Central memory CD4-positive, alpha-beta T cell (primary cell): ENCODE measurements at places on chromosomes 5 and 9.

- DNase-seq = no peak
Observed at GRCh38 chr9:17578911-17579793, at the start of gene SH3GL2. Gene SH3GL2 (plus strand): TSS chr9:17579066.

DNA sequence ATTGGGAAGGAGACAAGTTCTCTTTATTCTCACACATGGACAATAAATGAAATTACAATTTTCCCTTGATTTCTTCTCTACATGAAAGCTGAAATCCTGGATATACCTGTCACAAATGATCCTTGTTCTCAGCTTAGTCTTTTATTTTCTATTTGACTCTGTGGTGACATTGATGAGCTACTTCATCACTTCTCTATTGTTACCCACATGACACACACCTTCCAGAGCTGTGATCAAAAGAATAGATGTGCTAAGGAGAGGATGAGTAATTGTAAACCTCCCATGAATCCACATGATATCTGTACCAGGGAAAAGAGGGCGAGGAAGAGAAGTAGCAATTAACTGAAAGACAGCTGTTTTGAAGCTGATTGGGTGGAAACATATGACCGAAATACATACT lies 102.0 kb downstream of the CAVIN4 start:
- DNase-seq = no peak

DNA sequence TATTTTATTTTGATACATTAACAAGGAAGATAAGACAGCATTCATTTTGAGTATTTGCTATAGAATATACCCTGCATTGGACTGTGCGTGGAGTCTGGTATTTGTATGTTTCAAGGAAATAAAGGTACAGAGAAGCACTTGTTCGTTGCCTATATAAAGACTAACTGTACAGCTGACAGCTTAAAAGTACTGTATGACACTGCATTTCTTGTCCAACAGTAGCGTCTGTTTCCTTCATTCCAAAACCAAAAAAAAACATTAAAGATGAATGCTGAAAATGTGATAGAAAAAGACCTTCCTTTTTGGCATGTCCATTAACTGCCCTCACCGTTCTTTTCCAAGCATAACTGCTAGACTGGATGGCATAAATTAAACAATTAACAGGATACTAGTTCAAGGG lies 15.3 kb downstream of the TNFAIP8 start:
- no peak for DNase-seq

DNA sequence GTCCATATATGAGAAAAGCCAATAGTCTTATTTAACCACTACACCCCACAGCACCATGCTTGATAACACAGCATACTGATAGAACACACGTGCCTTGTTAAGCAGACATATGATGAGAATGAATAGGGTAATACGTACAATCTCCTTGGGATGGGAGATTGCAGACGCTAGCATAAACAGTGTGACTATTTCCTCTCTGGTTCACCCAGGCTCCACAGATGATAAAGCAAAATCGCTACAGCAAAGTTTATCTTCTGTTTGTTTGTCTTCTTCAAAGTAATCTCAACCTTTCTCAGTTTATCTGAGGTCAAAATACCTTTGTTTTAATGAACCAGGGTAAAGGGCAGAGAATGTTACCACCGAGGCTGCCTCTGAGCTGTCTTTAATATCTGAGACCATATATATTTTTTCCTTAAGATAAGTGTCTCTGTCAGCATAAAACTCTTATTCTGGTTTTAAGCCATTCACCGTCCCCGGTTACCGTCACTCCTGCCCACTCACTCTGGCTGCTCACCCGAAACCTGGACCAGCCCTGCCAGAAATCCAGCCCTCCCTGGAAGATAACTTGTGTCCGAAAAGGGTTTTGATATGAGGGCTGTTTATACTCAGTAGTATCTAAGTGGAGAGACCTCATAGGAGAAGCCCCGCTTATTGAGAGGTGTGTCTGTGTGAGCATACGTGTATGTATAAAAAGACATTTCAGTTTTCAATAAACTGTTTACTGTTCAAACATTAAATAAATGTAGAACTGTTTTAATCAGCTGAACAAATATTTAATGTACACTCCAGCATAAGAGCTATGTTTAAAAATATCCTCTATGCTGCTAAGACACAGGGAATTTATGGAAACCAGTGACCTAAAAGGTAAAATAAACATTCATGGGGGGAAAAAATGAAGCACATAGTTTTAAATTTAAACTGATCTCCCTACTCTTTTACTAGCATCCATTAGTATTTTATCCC lies 465.4 kb downstream of the RASEF start:
- no peak for DNase-seq

GRCh38 chr9:89527084-89527483 lies 29.2 kb upstream of the SEMA4D start:
- DNase-seq = no peak

DNA sequence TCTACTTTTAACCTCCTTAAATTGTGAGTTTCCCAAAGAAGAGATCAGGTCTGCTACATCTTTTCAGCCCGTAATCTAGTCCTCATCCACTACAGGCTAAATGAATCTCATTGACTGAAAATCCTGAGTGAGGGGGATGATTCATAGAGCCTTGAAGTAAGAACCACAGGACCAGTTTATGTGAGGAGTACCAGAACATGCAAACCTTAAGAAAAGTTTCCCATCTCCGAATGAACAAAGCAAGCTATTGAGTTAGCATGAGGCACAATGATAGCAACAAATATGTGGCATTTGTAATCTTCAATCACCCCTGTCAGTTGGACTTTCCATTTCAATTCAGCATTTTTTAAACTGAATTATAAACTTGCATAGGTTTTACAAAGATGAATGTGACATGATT lies 197.0 kb downstream of the ALDH1A1 start:
- no peak for DNase-seq

DNA sequence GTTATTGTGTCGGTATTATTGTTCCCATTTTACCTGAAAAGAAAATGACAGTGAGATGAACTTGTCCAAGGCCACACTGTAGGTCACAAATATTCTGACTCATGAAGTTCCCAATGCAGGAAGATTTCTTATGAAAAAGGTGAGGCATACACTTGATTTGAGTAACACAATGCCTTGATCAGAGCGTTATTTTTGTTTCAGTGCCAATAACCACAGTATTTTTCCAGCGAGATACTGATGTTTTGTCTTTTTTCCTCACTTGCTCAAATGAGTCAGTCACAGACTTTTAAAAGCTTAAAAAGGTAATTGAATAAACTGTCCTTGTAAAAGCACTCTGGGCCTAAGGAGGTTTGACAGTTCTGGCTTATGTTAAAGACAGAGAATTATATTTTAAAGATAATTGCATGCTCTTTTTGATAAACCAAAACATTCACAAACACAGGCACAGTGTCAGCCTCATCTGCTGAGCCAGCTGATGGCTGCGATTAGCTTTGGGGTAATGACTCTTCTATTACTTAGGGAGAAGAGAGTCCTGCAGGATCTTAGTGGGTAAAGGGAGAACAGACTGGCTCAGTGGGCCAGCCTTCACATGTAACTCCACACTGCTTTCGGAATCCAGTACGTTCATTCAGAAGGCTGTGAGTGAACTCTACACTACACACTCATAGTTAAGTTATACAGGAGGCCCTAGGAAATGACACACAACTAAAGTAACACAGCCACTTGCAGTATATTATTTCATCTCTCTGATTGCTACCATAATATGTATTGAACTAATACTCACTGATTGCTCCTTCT lies 165.5 kb upstream of the CD180 start:
- no peak for DNase-seq

DNA sequence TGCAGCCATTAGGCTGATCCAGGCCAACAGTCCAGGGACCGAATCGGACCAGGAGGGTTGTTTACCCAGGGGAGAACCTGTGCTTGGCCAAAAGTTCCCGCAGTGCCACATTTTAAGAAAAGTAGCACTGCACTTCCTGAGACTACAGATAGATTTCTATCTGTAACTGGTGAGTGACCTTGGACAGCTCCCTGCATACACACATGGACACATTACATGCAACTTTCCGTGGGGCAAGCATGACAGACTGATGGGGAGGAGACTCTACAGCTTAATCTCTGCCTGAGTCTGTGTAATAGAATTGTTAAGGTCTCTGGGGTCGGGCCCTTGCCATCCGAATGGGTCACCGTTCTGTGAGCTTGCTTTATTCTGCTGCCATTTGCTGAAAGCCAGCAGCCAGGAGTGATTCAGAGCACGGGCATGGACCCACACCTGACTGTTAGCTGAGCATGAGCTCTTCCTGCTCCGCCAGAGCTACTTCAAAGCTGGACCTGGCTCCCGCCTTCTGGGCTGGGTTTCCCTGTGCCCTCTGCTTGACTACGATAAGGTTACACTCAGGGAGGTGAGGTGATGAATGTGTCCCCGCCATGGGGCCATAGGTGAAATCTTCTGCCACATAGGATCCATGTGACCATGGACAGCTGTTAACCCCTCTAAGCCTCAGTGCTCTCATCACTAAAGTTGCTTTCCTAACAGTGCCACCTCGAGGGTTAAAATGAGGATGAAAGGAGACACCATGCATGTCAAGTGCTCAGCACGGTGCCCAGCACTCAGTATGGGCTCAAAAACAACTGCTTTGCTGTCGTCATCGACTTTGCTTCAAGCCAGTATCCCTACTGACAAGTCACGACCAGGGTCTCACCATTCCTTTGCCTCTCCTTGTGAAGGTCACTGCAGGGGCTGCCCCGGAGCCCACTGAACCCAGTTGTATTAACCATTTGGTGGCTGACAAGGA lies 200.0 kb downstream of the MELK start:
- no peak for DNase-seq

GRCh38 chr5:36661456-36662220 lies 55.2 kb downstream of the SLC1A3 start:
- DNase-seq = no peak

DNA sequence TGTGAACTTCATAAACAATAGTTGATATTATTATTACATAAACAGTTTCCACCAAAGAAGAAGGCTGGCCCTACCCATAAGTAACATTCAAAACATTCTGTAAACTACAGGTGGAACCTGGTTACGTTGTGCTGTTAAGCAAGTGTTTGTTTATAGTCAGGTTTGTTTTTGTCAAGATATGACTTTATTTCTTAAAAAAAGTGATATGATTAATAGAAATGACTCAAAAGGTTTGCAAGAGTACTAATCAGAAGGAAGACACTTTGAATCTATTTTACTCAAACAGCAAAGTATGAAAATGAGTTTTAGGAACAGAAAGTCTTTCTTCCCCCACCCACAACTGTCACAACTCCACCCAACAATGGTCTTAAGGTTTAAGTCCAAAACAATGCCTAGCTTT lies 220.8 kb downstream of the PLK2 start:
- DNase-seq = no peak

DNA sequence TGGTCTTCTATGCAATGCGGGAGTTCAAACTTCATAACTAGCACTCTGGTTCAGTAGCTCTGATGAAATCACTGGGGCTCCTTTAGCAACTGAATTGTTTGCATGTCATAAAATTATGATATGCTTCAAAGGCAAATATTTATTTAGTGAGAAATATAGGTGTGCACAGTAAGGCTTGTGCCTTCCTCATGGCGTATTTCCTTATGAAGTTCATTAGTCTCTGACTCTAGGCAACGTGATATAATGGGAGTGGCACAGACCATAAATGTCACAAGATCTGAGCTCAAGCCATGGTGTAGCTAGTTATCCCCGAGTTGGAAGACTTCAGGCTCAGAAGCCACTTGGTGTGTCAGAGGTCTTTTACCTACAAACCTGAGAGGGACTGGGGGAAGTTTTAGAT lies 35.5 kb downstream of the PIP5K1B start:
- no peak for DNase-seq

DNA sequence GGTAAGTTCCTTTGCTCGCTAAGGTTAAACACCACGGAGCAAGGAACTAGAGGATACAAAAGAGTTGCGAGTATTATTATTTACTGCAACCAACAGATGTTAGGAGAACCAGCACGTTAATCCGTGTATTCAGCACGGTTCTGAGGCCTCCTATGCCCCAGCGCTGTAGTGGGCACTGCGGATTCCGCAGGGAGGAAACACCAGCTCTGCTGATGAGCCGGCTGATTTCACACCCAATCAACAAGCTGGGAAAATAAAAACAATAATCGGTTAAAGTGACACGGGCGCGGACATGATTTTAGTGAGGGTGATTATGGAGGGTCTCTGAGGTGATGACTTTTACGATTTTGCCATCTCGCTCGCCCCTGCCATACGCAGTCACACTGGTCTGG lies 702 bp upstream of the PRELID2 start:
- no peak for DNase-seq

DNA sequence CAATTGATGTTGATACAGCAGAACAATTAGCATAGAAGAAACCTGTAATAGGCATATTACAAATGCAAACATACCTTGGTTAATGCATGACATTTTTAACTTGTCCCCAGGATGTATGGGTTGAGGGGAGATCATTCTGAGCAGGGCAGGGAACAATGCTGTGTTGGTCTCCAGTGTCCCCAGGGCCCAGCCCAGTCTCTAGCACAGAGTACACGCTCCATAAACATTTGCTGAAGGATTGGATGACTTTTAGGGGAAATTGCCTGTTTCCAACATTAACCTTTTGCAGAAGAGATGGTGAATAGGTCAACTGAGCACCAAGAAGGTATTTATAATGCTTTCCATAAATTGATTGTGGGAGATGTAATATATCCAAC lies 20.0 kb downstream of the ANKRA2 start:
- no peak for DNase-seq

- no peak for DNase-seq
Observed at GRCh38 chr9:131818089-131818488, 78.2 kb upstream of the RAPGEF1 start.

- no peak for DNase-seq
Observed at GRCh38 chr9:14271093-14271673, 42.8 kb downstream of the NFIB start.

DNA sequence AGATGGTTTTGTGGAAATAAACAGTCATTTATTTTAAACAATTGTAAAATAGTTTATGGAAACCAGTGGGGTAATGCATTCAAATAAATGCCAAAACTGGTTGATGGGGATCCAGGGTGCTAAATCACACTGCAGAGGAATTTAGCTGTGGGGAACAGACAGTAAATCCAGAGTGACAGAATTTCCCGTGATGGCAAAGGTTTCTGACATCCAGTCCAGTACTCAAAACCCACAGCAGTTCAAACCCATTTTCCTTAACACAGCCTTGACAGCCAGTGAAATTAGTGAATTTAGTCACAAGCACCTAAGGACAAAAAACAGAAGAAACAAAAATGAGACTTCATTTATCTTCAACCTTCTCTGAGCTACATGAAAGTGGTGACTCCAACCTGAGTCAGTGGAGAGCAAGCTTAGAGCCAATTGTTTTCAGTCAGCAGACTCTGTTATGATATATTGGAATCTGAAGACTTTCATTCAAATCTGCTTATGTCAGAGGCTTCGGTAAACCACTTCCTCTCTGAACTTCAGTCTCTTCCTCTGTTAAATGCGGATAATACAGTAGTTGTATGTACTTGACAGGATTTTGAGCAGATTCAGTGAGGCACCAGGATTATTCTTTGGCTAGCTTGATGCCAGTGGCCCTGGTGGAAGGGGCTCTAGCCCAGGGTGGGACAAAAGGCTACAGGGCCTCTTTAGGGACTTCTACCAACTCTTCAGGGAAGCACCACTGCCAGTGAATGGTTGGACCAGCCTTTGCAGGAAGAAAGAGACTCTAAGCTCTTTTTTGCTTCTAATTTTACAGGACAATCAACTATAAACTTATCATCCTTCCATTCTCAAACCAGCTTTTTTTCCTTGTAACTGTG lies 185.3 kb downstream of the MAPKAP1 start:
- peak; percentile 66 for DNase-seq
